ENCODE measurements at places on chromosomes 6 and 20.

- DNase-seq, result no peak
Measured at GRCh38 chr20:4383961-4384360, 337.7 kb upstream of the PRND start.

DNA sequence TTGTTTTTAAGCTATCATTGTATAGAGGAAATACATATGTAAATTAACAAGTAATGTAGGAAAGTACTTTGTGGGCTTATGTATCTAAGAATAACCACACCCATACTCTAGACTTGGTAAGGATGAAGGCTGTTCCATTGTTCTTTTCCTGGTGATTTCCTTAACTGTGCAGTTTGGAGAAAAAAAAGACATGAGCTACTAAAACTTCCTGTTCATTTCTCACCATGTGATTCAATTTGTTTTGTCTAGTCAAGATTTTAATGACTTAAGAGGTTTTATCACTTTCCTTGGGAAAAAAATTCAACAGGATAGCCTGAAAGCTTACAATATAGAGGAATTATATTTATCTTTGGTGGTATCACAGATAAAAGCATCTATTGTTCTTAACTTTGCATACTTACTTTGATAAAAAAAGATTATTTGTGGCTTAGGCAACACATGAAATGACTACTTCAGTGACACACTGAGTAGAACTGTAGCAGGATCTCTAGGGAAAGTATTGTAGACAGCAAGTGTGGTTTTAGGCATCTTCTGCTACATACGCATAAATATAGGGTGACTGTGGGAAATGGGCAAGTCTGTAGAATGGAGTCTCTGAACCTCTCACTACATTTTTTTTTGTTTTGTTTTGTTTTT lies 80.3 kb downstream of the GJA1 start:
- DNase-seq, result no peak

GRCh38 chr20:17878912-17879602 lies 89.5 kb downstream of the SNX5 start:
- DNase-seq, result no peak

DNA sequence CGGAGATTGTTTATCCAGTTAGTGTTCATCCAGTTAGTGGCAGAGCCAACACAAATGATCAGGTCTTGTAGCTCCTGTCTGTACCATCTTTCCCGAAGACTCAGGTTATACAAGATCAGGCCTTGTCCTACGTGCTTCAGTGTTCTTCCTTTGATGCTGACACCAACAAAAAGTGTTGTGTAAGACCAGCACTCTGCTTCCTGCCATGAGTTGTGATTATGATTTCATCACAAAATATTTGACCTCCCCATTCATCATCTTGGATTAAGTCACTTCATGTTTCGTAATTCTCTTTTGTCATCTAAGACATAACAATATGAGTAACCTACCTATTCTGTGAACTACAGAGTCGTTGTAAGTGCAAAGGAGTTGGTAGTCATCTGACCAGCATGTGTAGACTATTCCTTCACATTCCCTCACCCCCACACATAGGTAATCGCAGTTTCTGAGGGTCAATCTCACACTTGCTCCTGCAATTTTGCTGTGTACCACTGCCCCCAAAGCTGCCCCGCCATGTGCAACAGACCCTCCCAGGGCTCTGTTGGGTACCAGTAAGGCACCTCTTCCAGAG lies 135.6 kb upstream of the SLC22A23 start:
- peak; percentile 7 for DNase-seq

DNA sequence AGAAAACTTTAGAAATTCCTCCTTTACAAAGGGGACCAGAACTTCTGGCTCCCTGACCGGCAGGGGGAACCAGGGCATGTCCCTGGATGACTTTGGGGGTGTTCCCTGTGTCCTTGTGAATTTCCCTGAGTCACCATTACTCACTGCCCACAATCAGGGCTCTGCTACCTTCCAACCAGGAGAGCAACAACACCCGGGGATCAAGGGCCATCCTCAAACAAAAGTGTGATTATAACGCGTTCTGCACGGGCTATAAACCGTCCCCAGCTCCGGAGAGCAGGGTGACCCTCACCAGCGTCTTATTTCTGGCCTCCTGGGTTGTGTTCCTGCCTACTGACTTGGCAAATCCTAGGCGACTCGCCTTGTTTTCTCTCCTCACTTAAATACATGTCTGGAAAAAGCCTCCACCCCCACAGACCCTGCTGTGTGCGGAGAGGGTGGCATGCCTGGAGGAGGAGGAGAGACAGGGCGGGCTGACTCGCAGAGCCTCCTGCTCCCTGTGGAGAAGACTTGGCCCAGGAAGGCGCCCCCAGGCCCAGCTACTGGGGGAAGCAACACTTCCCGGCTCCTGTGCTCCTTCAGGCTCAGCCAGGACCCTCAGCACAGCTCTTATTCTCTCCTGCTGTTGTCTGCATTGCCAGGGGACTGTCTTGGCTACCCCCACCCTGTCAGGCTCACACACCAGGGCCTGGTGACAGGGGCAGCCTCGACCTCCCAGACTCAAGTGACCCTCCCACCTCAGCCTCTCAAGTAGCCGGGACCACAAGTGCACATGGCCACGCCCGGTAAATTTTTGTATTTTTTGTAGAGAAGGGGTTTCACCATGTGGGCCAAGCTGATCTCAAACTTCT lies 54.1 kb downstream of the FGD2 start:
- peak; percentile 41 for DNase-seq

- no peak for DNase-seq
Measured at GRCh38 chr6:130041594-130041993, 23.2 kb downstream of the L3MBTL3 start.

DNA sequence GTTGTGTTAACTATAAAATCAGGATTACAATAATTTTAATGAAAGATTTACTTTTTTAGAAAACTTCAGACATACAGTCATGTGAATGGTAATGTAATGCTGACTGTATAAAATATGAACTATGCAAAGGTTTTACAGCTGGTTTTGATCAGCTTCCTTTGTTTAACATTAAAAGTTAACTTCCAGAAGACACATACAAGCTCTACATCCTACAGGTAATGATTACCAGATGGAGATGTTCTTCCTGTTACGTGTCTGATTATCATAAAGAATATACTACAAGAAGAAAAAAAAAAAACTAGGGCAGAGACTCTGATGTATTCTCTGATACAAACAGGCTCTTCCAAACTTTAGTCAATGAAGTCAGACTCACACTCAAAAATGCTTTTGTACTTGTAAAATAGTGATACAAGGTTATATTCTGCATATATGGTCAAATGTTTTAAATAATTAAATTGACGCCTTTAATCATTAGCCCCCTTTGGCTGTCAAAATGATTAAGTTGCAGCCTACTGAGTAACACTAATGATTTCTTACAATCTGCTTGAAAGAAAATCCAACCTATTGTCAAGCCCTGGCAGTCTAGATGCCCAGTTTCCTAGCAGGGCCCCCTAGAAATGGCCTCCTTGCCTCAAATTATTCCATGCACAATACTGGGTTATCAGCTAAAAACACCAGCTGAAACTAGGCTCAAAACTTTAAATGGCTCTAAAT lies 251.8 kb upstream of the RUNX2 start:
- no peak for DNase-seq

DNA sequence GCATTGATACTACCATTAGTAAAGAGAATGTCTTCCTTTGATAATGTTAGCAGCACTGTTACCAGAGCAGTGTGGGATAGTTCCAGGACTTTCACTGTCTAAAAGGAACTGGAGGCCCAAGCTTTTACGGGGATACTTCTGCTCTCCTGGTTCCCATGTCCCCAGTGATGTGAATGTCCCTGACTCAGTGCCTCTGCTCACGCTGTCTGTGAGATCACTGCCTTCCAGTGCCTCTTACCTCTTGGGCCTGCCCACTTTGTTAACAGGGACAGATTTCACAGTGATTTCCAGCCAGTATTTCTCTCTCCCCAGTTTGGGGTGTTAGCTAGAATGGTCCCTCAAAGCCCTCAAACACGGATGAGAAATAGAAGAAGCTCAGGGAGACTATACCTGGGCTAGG lies 14.4 kb downstream of the PTPRA start:
- no peak for DNase-seq

GRCh38 chr6:43216200-43216599 lies 13.1 kb downstream of the DNPH1 start:
- no peak for DNase-seq

GRCh38 chr6:150231525-150231850 lies 88.6 kb downstream of the PPP1R14C start:
- DNase-seq, result no peak

DNA sequence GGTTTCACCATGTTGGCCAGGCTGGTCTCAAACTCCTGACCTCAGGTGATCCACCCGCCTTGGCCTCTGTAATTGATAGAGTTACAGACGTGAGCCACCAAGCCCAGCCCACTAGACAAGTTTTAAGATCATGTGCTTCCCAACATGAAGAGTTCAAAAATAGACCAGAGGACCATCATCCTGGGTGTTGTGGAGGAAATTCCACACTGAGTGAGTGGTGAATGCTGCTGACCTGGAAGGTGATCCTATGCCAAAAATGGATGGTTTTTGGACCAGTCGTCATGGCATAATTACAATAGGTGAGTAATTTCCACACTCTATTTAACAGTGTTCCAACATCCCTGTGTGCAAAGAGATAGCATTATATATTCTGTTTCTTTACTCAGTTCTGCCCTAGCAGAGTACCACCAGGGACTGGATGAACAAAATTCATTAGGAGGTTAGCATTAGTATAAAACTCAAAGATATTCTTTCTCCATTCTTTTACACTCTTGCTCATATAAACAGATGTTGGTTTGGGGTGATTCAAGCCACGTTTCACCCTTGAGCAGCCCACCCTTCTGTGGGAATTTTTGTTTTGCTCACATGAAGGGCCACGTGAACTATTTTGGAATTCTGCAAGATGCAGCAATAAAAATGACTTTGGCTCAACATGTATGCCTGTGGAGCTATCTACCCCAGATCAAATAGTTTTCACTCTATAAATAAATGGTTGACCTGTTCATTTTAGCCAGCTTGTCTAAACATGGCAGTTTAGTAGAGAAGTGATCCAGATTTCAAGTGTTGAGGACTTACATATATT lies 206.2 kb upstream of the TCF21 start:
- no peak for DNase-seq

DNA sequence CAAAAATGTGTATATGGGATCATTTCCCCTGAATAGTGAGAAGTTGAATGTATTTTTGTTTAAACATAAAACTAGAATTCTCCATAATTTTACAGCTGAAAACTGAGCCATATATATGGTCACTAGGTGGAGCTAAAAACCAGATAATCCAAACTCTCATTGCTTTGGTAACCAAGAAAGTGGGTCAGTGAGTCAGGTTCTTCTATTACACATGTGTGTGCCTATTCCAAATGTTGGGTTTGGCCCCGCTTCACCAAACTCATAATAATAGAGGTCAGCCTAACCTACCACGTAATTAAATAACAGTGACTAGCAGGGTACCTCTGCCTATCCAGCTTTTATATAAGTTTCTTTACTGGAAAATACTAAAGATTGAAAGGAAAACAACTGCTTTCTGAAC lies 19.3 kb upstream of the RNGTT start:
- no peak for DNase-seq

DNA sequence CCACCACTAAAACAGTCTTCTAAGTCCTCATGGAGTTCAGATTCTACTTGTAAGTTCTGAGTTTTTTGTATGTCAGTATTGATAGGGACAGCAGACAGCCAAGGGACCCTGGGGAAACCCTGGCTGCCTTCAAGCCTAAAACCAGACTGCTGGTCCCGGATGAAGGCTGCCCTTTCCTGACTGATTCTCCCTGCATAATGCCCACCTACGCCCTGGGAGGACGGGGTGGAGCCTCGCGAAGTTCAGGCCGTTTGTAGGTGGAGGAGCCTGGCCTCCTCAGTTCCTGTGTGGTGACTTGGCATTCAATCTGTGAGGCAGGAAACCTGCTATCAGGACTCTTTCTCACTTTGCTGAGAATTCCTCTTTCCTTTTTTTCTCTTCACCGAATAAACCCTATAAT lies 120.3 kb upstream of the LGSN start:
- DNase-seq, result no peak

DNA sequence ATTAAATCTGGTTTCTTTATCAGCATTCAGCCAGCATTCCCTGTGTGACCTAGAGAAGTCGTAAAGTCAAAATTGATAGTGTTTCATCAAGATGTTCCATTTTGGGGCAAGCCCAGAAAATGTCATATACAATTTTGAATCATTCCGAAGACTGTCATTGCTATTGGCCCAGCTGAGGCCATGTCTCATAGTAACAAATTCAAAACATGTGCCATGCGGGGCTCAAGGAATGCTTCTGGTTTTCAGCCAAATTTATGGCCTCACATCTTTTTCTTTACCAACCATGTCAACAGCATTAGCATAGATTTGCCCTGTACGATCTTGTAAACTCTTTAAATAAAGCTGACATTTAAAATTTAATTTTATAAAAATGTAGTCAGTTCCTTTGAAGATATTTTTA lies 314.7 kb downstream of the PAX1 start:
- DNase-seq, result no peak

DNA sequence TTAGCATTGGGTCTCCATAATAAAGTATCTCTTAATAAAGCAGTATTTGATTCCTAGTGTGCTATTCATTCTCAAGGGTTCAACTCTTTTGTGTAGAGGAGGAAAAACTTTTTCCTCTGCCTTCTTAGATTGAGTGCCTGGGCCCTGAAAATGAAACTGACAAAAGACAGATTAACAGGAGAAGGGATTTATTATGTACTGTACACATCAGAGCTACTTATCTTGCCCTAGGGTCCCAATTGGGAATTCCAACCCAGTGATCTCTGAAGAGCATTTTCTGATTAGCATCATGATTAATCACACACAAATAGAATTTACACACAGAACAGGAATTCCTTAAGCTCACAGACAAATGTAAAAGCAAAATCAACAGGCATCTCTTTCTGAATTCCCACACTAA lies 128.9 kb downstream of the CD164 start:
- DNase-seq, result no peak

DNA sequence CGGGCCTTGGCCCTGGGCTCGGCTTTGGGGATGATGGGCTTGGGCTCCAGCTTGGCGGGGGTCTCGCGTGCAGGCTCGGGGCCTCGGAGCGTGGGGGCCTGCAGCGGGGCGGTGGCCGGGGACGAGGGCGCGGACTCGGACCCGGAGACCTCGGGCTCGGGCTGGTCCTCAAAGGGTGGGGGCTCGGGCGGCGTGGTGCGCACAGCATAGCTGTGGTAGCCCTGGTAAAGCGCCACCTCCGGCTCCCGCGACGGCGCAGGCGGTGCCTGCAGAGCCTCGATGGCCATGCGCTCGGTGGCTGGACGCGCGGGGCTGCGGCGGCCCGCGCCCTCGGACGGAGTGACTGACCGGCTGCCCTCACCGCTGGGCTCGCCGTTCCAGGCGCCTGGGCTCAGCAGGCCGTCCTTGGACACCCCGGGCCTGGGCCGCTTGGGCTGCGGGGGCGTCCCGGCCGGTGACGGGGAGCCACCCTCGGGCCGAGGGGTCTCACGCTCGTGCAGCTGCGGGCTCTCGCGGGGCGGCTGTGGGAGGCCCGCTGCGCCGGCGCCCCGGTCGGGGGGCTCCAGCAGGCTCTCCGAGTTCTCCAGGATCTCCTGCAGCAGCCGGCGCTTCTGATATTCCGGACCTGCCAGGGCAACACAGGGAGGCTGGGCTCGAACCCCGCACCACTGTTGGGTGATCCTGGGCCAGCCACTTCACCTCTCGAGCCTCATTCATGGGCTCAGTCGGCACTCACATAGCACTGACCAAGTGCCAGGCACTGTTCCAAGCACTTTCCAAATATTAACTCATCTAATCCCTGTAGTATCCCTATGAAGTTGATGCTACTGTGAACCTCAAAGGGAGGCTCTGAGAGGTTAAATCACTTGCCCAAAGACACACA lies 71.0 kb downstream of the JPH2 start:
- no peak for DNase-seq

- DNase-seq, result no peak
Measured at GRCh38 chr20:41140226-41141133, 3.1 kb downstream of the PLCG1 start.

- DNase-seq, result no peak
Measured at GRCh38 chr20:988272-988671, 13.8 kb downstream of the RSPO4 start.

GRCh38 chr20:5197847-5198650 lies 71.2 kb downstream of the CDS2 start:
- no peak for DNase-seq
